ENCODE measurements at places on chromosomes 2 and 18.
A peak's percentile ranks its signal among the peaks of the same experiment; 100 is the strongest.

DNA sequence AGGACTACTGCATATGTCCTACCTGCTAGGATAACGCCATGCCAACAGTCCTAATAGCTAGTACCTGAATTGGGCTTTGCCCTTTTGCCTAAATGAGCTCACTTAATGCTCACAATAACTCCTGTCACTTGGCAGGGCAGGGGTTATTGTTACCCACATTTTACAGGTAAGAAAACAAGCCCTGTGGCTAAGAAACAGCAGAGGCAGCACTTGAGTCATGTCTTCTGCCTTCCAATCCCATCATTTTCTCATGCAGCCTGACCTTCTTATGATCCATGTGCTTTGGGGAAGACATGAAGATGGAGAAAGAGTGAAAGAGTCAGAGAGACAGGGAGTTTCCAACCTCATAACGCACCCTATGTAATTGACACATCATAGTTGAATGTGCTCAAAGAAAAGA is 33.6 kb upstream of the LPIN1 start:
- DNase-seq: no peak

GRCh38 chr2:137005210-137005609 is 239.9 kb downstream of the THSD7B start:
- DNase-seq: no peak

- DNase-seq: no peak
These were observed 54.0 kb upstream of the TXNDC2 start for GRCh38 chr18:9831723-9832199.

- peak; percentile 68 for DNase-seq
These were observed 194.2 kb upstream of the PKDCC start for GRCh38 chr2:41853427-41854191.

- no peak for DNase-seq
These were observed 170.0 kb upstream of the STK17B start for GRCh38 chr2:196341277-196341841.
